ENCODE measurements at places on chromosomes 11 and 22.

DNA sequence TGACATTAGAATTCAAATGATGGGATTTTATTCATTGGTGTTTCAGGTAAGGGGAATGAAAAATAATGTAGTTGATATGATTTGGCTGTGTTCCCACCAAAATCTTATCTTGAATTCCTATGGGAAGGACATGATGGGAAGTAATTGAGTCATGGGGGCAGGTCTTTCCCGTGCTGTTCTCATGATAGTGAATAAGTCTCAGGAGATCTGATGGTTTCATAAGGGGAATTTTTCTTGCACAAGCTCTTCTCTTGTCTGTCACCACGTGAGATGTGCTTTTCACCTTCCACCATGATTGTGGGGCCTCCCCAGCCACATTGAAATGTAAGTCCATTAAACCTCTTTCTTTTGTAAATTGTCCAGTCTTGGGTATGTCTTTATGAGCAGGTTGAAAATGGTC lies 268.6 kb upstream of the CHORDC1 start:
- no peak for DNase-seq

DNA sequence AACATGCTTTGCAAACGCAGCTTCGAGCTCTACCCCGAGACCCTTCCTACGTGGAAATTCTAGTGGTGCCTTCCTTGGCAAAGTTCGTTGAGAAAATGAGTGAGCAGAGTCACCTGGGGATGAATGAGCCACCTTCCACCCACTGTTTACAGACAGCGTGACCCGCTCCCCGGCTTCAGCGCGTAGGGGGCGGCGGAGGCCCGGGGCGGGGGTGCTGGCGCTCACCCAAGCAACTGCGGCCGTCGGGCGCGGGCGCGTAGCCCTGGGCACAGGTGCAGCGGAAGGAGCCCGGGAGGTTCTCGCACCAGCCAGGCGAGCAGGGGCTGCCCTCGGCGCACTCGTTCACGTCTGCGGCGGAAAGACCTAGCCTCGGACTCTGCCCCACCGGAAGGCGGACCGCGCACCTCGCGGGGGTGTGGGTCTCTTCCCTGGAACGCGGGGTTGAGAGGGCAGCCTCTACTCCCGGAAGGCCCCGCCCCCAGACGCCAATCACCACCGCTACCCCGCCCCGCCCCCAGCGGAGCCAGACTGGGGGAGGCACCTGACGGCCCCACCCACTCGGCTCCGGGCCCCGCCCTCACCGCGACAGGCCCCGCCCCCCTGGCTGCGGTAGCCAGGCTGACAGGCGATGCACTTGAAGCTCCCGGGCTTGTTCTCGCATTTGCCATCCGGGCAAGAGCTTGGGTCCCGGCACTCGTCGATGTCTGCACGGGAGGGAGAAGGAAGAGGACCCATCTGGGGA lies 11.8 kb downstream of the LTBP3 start:
- peak; percentile 11 for DNase-seq

GRCh38 chr11:128195756-128196155 lies 391.6 kb downstream of the ETS1 start:
- DNase-seq, result no peak

GRCh38 chr22:45526768-45527360 lies 24.2 kb downstream of the FBLN1 start:
- DNase-seq, result no peak

DNA sequence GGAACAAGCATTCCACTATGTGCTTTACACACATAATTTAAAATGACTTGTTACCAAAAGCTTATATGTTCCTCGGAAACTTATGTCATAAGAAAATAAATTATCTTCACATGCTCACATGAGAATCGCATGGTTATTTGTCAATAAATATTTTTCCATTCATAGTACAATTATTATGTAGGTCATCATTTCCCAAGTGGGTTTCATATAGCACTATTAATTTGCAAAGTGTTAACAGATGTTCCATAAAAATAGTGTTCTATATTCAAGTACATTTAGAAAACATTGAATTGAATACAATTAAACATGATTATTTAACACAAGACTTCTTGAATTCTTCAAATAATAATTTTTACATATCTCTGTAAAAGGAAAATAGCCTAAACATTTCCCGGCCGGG lies 23.9 kb downstream of the LRRC4C start:
- DNase-seq, result no peak

GRCh38 chr11:61814958-61815789 lies 1.6 kb downstream of the FADS1 start:
- DNase-seq, result peak; percentile 95

DNA sequence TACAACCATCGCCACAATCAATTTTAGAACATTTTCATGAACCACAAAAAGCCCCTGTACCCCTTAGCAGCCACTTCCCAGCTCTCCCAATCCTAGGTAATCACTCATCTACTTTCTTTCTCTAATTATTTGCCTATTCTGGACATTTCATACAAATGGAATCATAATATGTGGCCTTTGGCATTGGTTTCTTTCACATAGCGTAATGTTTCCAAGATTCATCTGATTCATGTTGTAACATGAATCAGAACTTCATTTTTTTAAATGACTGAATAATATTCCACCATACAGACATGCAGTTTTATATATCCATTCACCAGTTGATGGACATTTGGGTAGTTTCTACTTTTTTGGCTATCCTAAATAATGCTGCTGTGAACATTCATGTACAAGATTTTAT lies 56.2 kb upstream of the RCN1 start:
- no peak for DNase-seq

All from nucleus accumbens (tissue), 56 donors.